ENCODE measurements at places on chromosomes 13 and 19.

GRCh38 chr13:27592865-27593264, 27.5 kb downstream of the LNX2 start:
- DNase-seq = no peak

GRCh38 chr19:55113570-55114039, 3.8 kb downstream of the PPP1R12C start:
- no peak for DNase-seq

- no peak for DNase-seq
These were observed 72.6 kb downstream of the CDK8 start for GRCh38 chr13:26326562-26326961.

DNA sequence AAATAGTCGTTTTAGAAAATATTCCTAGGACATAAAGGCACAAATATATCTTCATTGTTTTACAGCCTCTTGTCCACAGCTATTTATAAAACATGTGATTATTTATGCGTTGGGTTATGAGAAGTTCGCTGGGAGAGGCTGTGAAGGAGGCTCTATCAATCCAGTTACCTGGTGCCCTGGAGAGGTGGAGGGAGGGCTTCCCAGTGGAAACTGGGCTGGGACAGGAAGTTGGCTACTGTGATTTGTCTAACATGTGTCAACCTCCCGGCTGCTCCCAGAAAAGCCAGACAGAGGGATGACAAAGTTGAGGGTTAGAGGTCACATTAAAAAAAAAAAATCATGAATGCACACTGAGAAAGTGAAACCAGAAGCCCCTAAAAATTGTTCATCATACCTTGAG, 346.5 kb downstream of the ZNF536 start:
- DNase-seq = no peak

DNA sequence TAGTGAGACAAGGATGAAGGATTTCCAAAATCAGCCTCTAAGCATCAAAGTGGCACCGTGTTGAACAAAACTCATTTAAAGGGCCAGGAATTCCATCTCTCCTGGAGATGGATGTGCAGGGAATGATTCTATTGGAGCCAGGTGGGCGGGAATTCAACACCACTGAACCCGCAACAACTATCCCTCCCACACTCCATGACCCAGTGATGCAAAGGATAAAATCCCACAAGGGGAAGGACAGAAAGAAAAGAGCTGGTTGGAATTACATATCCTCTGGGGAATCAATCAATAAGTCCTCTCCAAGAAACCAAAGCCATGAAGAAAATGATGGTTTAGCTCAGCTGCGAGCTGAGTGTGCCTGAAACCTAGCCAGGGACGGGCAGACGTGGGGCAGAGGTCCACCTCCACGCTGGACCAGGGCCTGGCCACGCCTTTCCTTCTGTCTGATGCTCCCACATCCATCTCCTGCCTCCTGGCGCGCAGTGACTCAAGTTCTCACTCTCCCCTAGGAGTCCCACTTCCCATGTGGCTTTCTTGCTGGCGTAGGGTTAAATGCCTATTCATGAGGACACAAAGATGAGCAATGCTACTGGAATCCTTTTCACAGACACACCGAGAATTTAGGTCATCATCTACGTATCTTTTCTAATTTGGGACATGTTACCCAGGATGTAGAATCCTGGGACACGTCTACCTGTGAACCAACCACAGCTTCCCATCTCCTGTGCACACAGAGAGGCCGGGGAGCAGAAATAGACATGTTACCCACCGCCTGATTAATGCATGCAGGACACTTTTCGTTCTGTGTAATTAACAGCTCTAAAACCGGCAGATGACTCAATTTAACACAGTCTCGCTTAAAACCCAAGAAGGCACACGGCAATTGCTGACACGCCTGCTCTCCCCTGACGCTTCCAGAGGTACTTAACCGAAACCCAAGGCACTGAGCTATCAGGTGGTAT, 48.6 kb downstream of the PEPD start:
- DNase-seq = no peak

DNA sequence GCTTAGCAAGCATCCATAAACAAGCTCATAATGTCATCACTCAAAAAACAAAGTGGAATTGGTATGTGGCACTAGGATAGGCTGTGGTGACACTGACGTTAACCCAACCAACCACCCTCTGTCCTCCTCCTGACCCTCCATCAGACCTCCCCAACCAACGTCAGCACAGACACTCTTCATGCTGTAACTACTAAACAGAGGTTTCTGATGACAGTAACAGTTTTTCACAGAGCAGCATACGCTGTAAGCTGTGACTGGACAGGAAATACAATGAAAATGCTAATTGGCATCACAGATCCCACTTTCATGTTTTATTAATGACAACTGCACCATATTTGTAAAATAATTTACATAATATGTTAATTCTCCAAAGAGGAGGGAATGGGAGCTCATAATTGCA, 238.0 kb downstream of the IRS2 start:
- DNase-seq = no peak

- peak; percentile 30 for DNase-seq
These were observed 4.2 kb downstream of the SSC5D start for GRCh38 chr19:55492362-55492944.

DNA sequence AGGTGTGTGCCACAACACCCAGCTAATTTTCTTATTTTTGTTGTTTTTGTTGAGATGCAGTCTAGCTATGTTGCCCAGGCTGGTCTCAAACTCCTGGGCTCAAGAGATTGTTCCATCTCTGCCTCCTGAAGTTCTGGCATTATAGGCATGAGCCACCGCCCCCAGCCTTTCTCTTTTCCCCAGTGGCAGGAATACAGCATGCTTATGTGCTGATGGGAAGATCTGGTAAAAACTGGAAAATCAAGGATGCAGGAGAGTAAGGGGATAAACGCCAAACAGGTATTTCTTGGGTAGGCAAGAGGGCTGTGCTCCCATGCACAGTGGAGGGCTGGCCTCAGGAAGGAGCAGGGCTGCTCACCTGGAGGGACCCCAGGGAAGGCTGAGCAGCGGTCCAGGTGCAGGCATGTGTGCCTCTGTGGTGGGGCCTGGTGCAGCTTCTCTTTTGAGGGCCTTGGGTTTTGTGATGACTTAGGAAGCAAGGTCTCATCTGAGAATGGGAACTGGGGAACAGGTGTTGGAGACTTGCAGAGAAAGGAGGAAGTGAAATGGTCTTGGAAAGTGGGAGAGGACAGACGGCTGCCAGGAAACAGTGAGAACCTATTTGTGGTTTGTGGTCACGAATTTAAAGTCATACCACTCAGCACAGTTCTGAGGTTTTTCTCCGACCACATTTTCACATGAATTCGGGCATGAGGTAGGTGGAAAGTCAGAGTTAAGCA, 106.5 kb downstream of the TEX26 start:
- DNase-seq = no peak

DNA sequence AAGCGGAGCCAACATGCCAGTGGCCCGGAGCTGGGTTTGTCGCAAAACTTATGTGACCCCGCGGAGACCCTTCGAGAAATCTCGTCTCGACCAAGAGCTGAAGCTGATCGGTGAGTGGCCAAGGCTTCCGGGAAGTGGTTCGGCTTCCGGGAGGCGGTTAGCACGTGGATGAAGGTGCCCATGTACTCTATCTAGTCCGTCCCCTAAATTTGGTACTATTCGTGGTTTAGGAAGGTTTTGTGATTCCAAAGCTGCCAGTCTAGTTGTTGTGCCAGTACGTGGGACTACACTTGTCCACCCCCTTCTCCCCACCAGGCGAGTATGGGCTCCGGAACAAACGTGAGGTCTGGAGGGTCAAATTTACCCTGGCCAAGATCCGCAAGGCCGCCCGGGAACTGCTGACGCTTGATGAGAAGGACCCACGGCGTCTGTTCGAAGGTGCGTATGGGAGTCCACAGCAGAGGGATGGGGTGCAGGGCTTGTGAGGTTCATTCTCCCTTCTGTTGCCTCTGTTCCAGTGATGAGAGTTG, 579 bp downstream of the RPS9 start:
- no peak for DNase-seq

- DNase-seq = no peak
These were observed 14.5 kb downstream of the ARHGEF7 start for GRCh38 chr13:111129465-111130115.

- no peak for DNase-seq
These were observed 156.3 kb downstream of the DCT start for GRCh38 chr13:94322925-94323763.

GRCh38 chr13:85314686-85315085, 484.5 kb downstream of the SLITRK6 start:
- DNase-seq = peak; percentile 2

GRCh38 chr13:95195146-95195545, 106.1 kb downstream of the ABCC4 start:
- DNase-seq = no peak

DNA sequence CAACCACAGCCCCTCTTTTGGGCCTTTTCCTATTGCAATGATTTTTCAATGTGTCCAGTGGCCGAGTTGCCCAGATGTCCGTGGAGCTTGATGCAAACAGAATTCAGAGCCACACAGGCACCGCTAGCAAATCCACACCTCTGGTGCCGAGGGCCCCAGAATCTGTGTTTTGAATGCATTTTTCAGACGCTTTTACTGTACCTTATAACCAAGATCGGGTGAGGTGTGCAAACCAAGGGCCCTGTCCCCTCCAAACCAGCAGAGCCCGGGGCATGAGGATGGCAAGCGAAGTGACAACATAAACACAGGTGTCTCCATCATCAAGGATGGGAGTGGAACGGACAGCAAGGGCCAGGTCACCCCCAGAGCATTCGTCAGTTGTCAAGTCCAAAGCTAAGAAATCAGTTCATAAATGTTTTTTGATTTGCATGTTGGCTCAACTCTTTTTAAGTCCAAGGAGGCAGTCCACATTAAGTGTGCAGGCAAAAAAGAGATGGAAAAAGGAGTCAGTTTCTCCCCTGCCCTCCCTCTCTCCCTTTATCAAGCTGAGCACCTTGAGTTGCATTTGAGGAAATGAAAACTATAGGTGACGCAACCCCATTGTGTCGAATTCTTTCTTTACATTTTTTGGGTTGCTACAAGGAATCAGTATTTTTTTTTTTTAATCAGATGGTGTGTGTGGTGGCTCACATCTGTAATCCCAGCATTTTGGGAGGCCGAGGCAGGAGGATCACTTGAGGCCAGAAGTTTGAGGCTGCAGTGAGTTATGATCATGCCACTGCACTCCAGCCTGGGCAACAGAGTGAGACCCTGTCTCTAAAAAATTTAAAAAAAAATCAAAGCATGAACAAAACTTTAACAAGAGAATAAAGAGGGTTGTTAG, 2.9 kb downstream of the CCDC8 start:
- DNase-seq = no peak

GRCh38 chr13:26420282-26420960, 137.1 kb upstream of the WASF3 start:
- DNase-seq = no peak

DNA sequence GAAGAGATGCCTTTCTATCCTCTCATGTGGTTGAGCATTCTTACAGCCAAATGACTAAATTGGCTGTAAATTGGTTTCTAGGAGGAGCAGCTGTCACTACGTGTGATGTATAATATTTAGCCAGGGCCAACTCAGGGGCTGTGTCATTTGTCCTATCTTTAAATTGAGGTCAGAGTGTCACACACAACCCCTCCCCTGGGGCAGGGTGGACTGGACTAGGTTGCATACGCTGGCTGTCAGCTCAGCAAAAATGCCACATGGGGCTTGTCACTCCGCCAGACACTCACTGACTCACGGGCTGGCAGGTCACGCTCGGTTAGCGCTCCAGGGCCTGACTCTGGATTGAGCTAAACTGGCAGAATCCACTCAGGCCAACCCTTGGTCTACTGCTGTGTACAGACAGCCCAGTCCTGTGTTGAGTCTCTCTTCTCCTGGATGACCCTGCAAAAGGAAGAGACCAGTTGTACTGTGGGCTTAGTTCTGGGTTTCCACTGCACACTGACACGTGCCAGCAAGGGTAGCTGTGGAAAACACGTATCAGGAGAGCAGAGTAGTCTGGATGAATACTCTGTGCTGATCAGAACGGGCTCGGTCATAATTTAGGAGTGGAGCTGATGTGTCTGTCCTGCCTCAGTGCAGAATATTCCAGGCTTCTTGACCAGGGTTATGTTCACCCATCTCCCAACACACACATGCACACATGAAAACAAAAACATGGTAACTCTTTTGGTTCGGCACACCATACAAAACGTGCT, 29.1 kb downstream of the SHISA2 start:
- DNase-seq = peak; percentile 42

- no peak for DNase-seq
These were observed 1146.2 kb upstream of the SPRY2 start for GRCh38 chr13:81487151-81487550.

GRCh38 chr19:14550201-14550754, 20.9 kb downstream of the TECR start:
- DNase-seq = peak; percentile 96

DNA sequence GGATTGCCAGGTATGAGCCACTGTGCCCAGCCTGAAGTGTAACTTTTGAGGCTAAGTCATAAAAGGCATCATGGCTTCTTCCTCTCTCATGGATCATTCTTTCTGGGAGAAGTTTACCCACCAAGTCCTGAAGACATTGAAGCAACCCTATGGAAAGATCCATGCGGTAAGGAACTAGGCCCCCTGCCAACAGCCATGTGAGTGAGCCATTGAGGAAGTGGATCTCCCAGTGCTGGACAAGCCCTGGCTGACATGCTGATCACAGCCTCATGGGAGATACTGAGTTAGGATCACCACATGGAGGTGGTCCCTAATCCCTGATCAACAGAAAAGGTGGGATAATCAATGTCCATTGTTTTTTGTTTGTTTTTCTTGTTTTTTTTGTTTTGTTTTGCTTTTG, 3.3 kb upstream of the NUDT19 start:
- DNase-seq = no peak

GRCh38 chr19:35868823-35869326, 501 bp downstream of the APLP1 start:
- DNase-seq = no peak

- DNase-seq = peak; percentile 16
These were observed 58.0 kb upstream of the CYSLTR2 start for GRCh38 chr13:48595431-48596429.

DNA sequence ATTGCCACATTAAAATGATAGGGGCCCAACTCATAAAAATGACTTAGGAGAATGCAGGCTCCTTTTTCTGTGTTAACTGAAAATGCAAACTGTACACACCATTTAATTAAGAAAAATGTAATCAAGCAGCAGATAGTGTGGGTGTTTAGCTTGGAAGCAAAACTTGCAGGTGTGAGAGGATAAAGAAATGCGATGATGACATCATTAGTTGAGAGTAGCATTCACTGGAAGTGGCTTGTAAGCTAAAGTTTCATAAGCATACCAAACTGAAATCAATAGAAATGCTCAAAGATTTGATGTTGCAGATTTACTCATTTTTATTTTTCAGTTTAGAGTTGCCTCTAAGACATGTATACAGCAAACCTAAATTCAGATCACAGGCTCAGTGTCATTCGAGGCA, 86.6 kb downstream of the PRR20E start:
- no peak for DNase-seq

Measured in T47D (cell line).